Thoracic aorta (tissue), 2 donors: ENCODE measurements at places on chromosomes 7 and 10. TPM values are rescaled to one million over a fixed set of nuclear protein-coding genes. Genes with fewer than 3 reads are reported as not detected.

DNA sequence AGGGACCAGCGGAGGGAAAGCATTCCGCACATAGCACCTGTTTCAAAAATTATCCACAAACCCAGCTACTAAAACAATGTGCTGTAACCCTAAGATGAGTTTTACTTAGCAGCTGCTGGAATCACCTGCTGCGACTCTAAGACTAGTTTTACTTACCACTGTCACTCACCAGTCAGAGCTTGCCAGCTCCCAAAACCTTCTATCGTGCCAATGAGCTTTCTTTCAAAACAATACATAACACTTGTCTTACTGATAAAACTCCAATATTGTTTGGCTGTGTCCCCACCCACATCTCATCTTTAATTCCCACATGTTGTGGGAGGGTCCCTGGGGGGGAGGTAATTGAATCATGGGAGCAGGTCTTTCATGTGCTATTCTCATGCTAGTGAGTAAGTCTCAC lies 18.4 kb downstream of the ST8SIA6 start:
- DNase-seq, result no peak
- no peaks in the 10 kb centered on the region for H3K4me1 ChIP-seq
- no peak overlapping the region for H3K4me3 ChIP-seq

GRCh38 chr10:79280956-79281355 lies 66.3 kb upstream of the PPIF start:
- no peak for DNase-seq
- no peaks in the 10 kb centered on the region for H3K27me3 ChIP-seq
- H3K36me3 ChIP-seq, result peaks cover 12% of the 10 kb centered on the region
- peaks cover 11% of the 10 kb centered on the region for H3K4me1 ChIP-seq
- no peak overlapping the region for H3K4me3 ChIP-seq

DNA sequence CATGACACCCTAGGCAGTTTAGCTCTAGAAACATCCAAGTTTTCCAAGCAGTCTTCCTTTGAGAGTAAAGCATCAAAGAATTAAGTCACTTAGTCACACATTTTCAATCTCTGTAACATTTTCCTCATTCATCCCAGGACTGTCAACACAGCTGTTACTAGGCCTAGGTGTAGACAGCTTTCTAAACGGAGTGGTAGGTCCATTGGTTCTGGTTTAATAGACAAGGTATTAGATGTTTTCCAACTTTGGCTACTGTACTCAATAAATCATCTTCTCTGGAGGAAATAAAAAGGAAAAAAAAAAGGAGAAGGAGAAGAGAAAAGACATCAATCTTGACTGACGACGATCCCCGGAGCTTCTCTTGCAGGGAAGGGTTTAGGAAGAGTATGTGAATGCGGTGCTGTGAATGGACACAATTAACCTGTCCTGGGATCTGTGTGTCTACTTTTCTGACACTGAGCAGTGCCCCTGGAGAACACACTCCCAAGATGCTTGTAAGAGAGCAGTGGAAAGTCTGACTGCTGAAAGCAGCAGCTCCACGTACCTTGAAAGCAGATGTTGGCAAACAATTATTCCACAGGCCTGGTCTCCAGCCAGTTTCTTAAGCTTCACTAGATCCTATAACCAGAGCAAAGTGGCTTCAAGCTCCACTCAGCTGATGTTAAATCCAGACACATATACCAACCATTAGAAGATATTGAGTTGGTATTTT lies 59.1 kb downstream of the CXCL12 start:
- no peak overlapping the region for H3K4me3 ChIP-seq
- no peaks in the 10 kb centered on the region for H3K4me1 ChIP-seq
- no peak overlapping the region for H3K27ac ChIP-seq
- DNase-seq, result no peak

The ADRA2A gene
- 6.5 TPM for total RNA-seq

DNA sequence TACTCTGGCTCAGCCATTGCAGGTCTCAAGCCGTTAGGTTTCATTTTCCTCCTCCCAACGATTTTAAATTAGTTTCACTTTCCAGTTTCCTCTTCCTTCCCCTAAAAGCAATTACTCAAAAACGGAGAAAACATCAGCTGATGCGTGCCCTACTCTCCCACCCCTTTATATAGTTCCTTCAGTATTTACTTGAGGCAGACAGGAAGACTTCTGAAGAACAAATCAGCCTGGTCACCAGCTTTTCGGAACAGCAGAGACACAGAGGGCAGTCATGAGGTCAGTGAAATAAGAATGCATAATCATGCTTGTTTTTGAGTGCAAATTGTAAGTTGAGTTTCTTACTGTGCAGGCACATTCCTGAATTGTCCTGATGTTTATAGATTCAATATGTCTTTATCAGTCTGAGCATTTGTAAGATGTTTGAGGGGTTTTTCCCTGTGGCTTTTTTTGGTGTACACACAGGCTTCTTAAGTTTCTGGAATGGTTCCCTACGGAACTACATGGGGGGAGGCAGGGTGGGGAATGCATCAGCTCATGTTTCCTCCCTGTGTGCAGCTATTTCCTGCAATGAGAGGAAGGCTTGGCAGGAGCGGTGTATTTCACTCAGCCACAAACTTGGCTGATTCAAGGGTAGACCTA lies at the start of gene IFIT3:
Gene IFIT3, plus strand, starts transcription at position 195 of the 639 bp plus-strand sequence. Its CDS starts 77 bp downstream, at position 272.
- no peaks in the 10 kb centered on the region for H3K27me3 ChIP-seq
- peak within 1 kb of the TSS; percentile 84 for H3K27ac ChIP-seq
- no peak for DNase-seq
- H3K4me3 ChIP-seq, result peak within 1 kb of the TSS; percentile 68
- H3K36me3 ChIP-seq, result no peaks in the 10 kb centered on the region

The ASNS gene
- total RNA-seq, result 21.9 TPM

DNA sequence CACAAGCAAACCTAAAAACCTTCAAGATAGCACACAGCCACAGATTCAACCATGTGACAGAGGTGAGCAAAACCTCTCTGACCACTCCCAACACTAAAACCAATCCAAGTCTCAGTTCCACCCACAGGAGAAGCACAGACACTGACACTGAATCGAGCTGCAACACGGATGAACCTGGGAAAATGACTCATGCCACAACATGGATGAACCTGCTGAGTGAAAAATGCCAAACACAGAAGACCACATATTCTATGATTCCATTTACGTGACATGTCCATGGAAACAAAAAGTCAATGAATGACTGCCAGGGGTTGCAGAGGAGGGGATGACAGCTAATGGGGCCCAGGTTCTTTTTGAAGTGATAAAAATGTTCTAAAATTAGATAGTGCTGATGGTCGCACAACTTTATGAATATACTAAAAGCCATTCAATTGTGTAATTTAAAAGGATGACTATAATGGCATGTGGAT lies 22.0 kb downstream of the CYTH3 start:
- no peaks in the 10 kb centered on the region for H3K36me3 ChIP-seq
- no peaks in the 10 kb centered on the region for H3K27me3 ChIP-seq
- peaks cover 72% of the 10 kb centered on the region for H3K4me1 ChIP-seq
- H3K4me3 ChIP-seq, result no peak overlapping the region
- H3K27ac ChIP-seq, result no peak overlapping the region

DNA sequence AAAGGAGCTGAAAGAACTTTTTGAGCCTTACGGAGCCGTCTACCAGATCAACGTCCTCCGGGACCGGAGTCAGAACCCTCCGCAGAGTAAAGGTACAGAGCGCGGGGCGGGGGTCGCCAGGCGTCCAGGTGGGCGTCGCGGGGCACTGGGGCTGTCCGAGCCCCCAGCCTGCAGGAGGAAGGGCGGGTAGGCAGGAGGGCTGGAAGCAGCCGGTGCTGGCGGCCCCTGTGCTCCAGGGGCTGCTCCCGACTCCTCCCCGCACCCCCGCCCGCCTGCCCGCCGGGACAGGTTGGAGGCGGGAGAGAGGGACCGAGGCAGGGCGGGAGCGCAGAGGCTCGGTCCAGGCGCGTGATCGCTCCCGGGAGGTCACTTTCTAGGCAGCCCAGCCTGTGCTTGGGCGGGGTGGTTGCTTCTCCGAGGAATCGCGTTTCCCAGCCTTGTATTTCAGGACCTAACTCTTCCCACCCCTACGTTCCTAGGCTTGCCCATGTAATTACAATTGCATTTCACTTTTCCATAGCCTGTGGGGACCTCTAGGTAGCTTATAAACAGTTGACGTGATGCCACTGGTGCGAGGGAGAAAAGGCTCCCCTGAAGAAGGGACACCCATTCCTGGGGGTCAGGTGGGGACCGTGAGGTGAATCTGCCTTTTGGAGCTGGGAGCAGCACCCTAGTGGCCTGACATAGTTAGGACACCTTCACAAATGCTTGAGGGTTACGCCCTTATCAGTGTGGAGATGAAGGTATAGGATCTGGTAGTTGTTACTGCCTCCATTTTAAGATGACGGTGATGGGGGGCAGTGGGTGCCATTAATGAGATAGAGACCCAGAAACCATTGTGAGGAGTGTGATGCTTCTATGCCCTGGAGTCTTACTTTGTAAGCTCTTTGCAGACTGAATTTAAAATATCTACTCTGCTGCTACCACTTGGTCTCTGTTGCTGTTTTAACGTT lies 148.2 kb downstream of the CELF2 start:
- DNase-seq, result no peak
- no peaks in the 10 kb centered on the region for H3K36me3 ChIP-seq
- no peak overlapping the region for H3K27ac ChIP-seq
- H3K4me3 ChIP-seq, result peak overlapping the region; percentile 89
- H3K4me1 ChIP-seq, result peaks cover 22% of the 10 kb centered on the region

The MMP21 gene
- total RNA-seq, result not detected

GRCh38 chr7:135193615-135194081 lies 17.7 kb downstream of the WDR91 start:
- no peak overlapping the region for H3K27ac ChIP-seq
- H3K36me3 ChIP-seq, result peaks cover 58% of the 10 kb centered on the region
- no peak for DNase-seq
- no peak overlapping the region for H3K4me3 ChIP-seq
